ENCODE measurements at places on chromosomes 3 and 15.

- DNase-seq: peak; percentile 53
These were observed 124.7 kb downstream of the NEDD4 start for GRCh38 chr15:55868707-55869106.

GRCh38 chr3:184002469-184002868, 15.2 kb downstream of the ABCC5 start:
- DNase-seq: no peak

DNA sequence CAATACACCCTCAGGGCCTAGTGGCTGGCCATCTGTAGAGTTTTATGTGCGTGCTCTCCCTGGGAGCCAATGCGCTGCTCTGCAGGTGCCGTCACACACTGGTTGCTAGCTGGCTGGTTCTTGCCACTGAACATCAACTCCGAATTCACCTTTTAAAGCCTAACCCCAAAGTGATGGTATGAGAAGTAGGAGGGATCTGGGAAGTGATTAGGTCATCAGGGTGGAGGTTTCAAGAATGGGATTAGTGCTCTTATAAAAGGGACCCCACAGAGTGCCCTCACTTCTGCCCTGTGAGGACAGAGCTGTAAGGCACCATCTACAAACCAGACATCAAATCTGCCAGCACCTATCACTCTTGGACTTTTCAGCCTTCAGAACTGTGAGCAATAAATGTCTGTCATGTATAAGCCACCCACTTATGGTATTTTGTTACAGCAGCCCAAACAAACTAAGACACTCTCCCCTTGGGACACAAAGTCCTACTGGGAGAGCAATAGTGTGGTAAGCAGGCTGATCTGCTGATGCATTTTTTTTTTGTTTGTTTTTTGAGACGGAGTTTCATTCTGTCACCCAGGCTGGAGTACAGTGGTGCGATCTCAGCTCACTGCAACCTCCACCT, 20.3 kb downstream of the RGMA start:
- DNase-seq: no peak

- no peak for DNase-seq
These were observed 64.0 kb downstream of the LYSMD4 start for GRCh38 chr15:99669250-99669649.

GRCh38 chr15:100891307-100892012, 11.8 kb downstream of the ALDH1A3 start:
- DNase-seq: no peak

GRCh38 chr3:158773845-158774830, 27.7 kb upstream of the MFSD1 start:
- peak; percentile 21 for DNase-seq

- no peak for DNase-seq
These were observed 60.2 kb upstream of the FAM174B start for GRCh38 chr15:92715758-92716157.

DNA sequence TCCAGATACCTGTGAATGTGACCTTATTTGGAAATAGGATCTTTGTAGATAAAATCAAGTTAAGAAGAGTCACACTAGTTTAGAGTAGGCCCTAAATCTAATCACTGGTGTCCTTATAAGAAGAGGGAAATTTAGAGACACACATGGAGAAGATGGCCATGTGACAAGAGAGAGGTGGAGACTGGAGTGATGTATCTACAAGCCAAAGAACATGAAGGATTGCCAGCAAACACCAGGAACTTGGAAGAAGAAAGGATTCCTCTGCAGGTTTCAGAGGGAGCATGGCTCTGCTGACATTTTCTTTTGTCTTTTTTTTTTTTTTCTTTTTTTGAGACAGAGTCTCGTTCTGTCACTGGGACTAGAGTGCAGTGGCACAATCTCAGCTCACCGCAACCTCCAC, 20.8 kb downstream of the ARHGEF3 start:
- DNase-seq: no peak

- no peak for DNase-seq
These were observed 219.3 kb downstream of the EBLN2 start for GRCh38 chr3:73280746-73281145.

- DNase-seq: no peak
These were observed 97.4 kb downstream of the TBC1D2B start for GRCh38 chr15:77980098-77980497.

- no peak for DNase-seq
These were observed 27.9 kb downstream of the ETV5 start for GRCh38 chr3:186080849-186081438.

DNA sequence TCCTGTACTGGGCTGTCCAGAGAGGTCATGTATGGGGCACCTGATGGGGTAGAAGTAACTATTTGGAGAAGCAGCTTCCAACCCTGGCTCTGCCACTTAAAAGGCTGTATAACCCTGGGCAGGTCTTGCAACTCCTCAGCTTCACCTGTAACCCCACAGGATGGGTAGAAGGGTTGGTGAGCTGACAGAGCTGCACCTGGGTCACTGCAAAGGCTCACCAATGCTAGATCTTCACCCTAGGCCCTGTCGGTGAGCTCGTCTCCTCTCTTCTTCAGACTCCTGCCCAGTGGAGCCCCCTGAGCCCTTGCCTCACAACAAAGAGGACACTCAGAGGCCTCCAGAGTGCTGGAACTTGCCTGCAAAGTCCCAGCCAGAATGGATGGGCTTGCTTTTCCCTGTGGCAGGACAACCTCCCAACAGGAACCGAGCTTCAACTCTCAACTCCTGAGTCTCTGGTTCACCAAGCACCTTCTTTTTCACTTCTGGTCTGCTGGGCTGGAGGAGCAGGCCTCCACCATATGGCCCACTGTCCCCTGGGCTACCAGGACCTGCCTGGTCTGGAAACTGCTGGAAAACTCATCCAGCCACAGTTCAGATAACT, 45.9 kb downstream of the XXYLT1 start:
- no peak for DNase-seq

DNA sequence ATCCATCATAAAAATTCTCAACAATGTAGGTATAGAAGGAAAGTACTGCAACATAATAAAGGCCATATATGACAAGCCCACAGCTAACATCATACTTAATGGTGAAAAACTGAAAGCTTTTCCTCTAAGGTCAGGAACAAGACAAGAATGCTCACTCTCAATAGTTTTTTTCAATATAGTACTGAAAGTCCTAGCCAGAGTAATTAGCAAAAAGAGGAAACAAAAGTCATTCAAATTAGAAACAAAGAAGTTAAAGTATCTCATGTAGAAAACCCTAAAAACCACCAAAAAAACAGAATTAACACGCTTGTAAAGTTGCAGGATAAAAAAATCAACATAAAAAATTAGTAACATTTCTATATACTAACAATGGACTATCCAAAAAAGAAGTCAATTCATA, 61.8 kb downstream of the MYH15 start:
- DNase-seq: no peak

DNA sequence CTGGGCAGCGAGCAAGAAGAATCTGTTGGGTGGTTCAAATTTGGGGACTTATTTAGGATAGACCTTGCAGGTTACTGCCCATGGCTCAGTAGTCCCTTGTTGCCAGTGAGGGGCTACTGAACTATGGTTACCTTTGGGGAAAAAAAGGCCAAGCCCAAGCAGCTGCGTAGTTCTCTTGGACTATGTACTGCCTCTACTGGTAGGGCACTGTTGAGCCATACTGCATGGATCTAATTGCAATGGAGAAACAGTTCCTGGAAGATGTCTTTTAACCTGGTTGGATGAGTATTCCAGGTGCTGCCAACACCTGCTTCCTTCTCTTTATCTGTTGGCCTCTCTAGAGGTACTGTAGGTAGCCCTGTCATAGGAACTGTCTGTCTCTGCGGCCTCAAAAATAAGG, 671.9 kb upstream of the CBLB start:
- DNase-seq: no peak

DNA sequence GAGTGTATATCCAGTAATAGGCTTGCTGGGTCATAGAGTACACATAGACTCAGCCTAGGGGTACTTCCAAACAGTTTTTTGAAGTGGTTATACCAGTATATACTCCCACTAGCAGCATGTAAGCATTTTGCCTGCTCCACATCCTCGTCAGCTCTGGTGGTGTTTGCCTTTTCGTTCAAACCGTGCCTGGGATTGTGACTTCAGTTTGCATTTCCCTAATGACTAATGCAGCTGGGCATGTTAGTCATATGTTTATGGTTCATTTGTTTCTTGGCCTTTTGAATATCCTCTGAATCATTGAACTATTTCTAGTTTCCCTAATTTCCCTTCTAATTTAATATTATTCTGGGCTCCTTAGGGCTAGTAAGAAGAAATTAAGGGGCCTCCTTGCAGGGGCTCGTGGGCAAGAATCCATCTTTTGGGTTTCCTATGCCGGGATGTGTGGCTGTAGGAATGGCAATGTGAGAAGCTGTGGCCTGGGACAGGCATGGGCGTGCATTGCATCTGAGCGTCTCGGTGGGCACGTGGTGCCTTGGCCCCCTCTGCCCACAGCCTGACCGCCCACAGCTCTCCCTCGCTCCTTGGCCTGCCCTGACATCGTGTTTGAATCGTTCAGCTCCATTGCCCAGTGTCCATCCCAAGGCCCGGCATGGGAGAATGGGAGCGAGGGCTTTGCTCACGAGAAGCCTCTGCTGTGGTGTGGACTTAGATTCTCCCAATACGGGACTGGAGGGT, 26.4 kb downstream of the FAH start:
- peak; percentile 95 for DNase-seq

GRCh38 chr3:32703491-32703972, 18.5 kb downstream of the CNOT10 start:
- DNase-seq: no peak

- peak; percentile 54 for DNase-seq
These were observed 2.1 kb upstream of the CNBP start for GRCh38 chr3:129185783-129186182.

DNA sequence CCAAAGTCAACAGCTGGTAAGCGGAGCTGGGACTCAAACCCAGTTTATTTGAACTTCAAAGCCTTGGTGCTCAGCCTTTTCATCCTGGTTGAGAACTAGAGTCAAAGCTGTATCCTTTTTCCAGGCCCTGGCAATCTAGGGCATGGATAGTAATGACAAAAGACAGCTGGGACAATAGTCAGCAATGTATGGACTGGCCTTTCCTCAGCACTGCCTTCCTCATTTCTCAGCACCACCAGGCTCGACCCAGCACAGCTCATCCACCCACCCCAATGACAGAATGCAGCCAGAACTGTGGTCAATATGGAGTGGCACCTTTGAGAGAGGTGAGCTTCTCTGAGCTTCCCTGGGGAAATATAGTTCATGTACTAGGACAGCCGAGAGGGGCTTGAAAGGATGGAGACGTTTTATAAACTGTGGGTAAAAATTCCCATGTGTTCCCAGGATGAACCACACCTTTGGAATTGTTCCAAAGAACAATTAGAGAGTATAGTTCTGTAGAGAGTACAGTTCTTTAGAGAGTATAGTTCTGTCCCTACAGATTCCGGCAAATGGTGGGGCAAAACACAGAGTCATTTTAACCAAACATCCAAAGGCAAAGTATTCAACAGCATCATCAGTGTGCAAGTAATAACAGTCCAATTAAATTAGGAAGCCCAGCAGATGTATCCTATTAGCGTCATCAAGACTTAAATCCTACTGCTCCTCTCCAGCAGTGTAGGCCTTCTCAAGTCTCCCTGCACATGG, 30.2 kb upstream of the IREB2 start:
- no peak for DNase-seq

DNA sequence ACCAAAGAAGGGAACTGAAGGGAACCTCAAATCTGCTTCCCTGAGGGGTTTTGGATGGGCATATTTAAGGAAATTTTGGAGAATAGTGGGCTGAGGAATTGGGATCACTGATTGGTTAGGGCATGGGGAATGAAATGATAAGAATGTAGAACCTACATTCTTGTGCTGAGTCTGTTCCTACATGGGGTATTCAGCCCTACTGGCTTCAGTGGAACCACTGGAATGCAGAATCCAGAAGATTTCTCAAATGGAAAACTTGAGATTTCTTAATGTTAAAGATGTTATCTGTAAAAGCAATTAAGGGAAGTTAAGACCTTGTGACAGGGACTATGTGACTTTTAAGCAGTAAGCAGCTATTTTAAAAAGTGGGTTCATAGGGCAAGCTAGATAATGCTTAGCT, 1062.4 kb downstream of the AGBL1 start:
- DNase-seq: no peak

GRCh38 chr3:126212620-126213378, 32.4 kb upstream of the ALDH1L1 start:
- peak; percentile 46 for DNase-seq

- DNase-seq: peak; percentile 81
These were observed 299.8 kb upstream of the EPHA3 start for GRCh38 chr3:88807491-88808105.

DNA sequence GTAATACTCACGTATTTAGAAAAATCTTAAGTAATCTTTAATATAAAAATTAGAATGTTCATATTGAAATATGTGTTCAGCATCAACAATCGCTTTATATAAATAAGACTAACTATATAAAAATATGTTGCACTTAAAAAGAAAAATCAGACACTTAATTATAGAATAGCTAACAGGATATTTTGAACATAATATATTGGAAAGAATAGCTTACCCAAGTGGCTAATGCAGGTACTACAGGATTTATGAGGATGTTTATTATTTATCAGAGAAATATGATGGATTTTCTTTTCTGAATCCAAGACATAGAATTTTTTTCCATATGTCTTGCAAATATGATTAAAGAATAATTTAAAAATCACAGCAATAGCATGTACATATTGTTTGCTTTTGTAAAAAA, 567.9 kb upstream of the GBE1 start:
- peak; percentile 13 for DNase-seq

DNA sequence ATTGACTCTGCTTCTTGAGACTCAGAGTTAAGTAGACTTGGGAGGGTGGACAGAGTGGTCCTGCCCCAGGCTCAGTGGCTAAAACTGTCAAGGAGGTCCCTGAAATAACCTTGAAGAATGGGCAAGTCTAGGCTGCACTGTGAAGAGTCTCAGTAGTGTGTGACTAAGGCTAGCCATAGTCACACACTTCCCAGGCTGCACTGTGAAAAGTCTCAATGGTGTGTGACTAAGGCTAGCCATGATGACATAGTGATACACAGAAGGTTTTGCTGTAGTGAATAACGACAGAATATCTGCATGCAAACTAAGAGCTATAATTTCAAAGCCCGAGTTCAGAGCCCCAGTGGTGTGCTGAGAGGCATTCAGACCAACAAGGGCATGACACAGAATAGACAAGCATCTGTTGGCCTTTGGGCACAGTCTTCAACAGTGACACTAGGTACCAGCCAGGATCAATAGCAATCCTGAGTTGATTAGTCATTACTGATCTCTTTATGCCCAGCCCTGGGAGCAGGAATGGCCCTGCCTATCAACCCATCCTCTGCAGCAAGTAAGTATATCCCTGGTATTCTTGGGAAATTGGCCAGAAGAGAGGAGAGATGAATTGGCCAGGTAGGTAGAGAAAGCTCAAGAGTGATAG, 72.4 kb upstream of the BBX start:
- DNase-seq: peak; percentile 87

GRCh38 chr3:178443634-178444033, 92.6 kb upstream of the KCNMB2 start:
- DNase-seq: peak; percentile 34

GRCh38 chr3:41118461-41119390, 80.6 kb upstream of the CTNNB1 start:
- peak; percentile 28 for DNase-seq

GRCh38 chr3:43542328-43543043, 79.3 kb downstream of the ANO10 start:
- no peak for DNase-seq
